Calu3 (cell line): ENCODE measurements at places on chromosomes 7 and 10. TPM values are rescaled to one million over a fixed set of nuclear protein-coding genes. Genes with fewer than 3 reads are reported as not detected.

DNA sequence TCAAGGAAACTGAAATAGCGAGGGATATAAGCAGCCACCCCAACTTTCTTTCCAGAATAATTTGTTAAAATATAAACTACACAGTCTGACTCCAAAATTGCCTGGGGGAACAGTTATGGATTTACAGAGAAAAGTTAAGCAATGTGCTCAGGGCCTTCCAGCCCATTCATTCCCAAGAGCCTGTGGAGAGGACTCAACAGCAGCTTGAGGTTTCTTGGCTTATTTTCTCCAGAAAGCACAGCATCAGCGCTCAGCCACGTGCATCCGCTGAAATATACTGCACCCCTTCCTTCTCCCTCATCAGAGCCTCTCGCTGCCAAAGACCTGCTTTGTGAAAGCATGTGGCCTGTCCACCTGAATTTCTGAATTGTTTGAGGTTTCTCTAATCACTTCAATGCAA is 375.2 kb upstream of the VWC2 start:
- no peak overlapping the region for H3K4me3 ChIP-seq
- no peak for DNase-seq
- H3K36me3 ChIP-seq: no peaks in the 10 kb centered on the region
- H3K27me3 ChIP-seq: no peaks in the 10 kb centered on the region

GRCh38 chr10:122323941-122324675 is 50.4 kb upstream of the PLEKHA1 start:
- H3K36me3 ChIP-seq: no peaks in the 10 kb centered on the region
- H3K4me3 ChIP-seq: no peak overlapping the region
- H3K27me3 ChIP-seq: no peaks in the 10 kb centered on the region
- no peak overlapping the region for H3K27ac ChIP-seq
- H3K4me1 ChIP-seq: no peaks in the 10 kb centered on the region

GRCh38 chr7:151117565-151117964 is 31.3 kb downstream of the AGAP3 start:
- no peaks in the 10 kb centered on the region for H3K27me3 ChIP-seq
- DNase-seq: no peak
- H3K36me3 ChIP-seq: peaks cover 16% of the 10 kb centered on the region
- H3K4me1 ChIP-seq: peaks cover 7% of the 10 kb centered on the region

- DNase-seq: peak; percentile 71
- peak overlapping the region; percentile 67 for H3K27ac ChIP-seq
- no peaks in the 10 kb centered on the region for H3K36me3 ChIP-seq
- H3K4me1 ChIP-seq: peaks cover 18% of the 10 kb centered on the region
- no peak overlapping the region for H3K4me3 ChIP-seq
- H3K27me3 ChIP-seq: no peaks in the 10 kb centered on the region
Observed at GRCh38 chr10:5317547-5318107, 47.1 kb upstream of the UCN3 start.

CHPF2 gene
- 48.1 and 51.3 TPM in 2 replicates for total RNA-seq
